Natural killer cell (primary cell): ENCODE measurements at places on chromosomes 13 and 19.
A peak's percentile ranks its signal among the peaks of the same experiment; 100 is the strongest.

DNA sequence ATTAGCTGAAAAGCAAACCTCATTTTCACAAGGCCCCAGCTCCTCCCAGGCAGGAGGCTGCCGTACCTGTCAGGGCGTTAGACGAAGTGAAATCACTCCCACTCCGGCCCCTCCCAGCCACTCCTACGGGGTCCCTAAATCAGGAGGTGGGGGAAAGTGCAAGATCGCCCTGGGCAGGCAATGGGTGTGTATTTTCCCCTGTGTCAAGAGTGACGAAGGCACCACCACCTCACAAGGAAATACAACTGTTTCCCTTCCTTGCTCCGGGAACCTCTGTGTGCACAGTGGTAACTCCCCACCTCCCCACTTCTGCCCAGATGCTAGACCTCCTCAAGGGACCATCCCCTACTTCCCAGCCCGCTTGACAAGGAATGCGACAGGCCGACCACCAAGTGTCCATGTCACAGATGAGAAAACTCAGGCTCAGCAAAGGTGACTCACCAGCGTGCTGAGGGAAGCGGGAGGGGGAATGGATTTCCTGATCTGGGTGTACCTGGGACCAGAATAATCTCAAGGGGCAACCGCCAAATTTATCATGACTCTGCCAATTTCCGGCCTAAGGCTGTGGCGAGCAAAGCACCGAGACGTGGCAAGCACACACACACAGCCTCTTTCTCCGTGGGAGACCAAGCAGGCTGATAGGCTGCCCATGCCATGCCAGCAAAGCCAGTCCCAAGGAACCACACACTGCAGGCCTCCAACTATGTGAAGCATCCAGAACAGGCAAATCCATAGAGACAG, 7.3 kb downstream of the PPP6R1 start:
- DNase-seq, result peak; percentile 40
- peaks cover 98% of the 10 kb centered on the region for H3K4me1 ChIP-seq
- peak overlapping the region; percentile 92 for H3K27ac ChIP-seq
- H3K4me3 ChIP-seq, result no peak overlapping the region

- peak; percentile 74 for DNase-seq
- peaks cover 37% of the 10 kb centered on the region for H3K4me1 ChIP-seq
- H3K27ac ChIP-seq, result no peak overlapping the region
- no peaks in the 10 kb centered on the region for H3K36me3 ChIP-seq
Measured at GRCh38 chr19:16066611-16067104, 9.6 kb upstream of the TPM4 start.

- no peak overlapping the region for H3K4me3 ChIP-seq
- H3K4me1 ChIP-seq, result peaks cover 17% of the 10 kb centered on the region
- no peaks in the 10 kb centered on the region for H3K27me3 ChIP-seq
- H3K36me3 ChIP-seq, result no peaks in the 10 kb centered on the region
- no peak for DNase-seq
Measured at GRCh38 chr19:53552001-53552721, 14.2 kb downstream of the ZNF331 start.

DNA sequence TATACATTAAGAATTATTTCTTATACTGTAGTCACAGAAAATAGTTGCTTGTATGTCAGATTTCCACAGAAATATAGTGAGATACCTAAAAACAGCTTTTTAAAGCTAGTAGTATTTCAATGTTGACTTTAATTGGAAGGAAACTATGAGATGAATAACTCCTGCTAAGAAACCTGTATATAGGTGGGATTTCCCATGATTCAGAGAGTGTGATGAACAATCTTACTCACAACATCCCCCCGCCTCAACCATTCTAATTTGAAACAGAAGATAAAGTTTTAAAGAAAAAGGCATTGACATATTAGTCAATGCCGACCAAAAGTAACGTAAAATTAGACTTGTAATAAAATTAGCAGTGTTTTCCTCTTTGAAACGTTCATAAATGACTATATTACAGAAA, 1.4 kb upstream of the MIR17HG start:
- H3K4me1 ChIP-seq, result peaks cover 8% of the 10 kb centered on the region
- H3K36me3 ChIP-seq, result peaks cover 7% of the 10 kb centered on the region
- H3K27ac ChIP-seq, result no peak overlapping the region
- H3K27me3 ChIP-seq, result no peaks in the 10 kb centered on the region

- DNase-seq, result no peak
- H3K27ac ChIP-seq, result peak overlapping the region; percentile 79
- H3K27me3 ChIP-seq, result no peaks in the 10 kb centered on the region
- no peaks in the 10 kb centered on the region for H3K36me3 ChIP-seq
- peaks cover 83% of the 10 kb centered on the region for H3K4me1 ChIP-seq
- H3K4me3 ChIP-seq, result no peak overlapping the region
Measured at GRCh38 chr13:30145709-30146367, 161.5 kb downstream of the KATNAL1 start.

DNA sequence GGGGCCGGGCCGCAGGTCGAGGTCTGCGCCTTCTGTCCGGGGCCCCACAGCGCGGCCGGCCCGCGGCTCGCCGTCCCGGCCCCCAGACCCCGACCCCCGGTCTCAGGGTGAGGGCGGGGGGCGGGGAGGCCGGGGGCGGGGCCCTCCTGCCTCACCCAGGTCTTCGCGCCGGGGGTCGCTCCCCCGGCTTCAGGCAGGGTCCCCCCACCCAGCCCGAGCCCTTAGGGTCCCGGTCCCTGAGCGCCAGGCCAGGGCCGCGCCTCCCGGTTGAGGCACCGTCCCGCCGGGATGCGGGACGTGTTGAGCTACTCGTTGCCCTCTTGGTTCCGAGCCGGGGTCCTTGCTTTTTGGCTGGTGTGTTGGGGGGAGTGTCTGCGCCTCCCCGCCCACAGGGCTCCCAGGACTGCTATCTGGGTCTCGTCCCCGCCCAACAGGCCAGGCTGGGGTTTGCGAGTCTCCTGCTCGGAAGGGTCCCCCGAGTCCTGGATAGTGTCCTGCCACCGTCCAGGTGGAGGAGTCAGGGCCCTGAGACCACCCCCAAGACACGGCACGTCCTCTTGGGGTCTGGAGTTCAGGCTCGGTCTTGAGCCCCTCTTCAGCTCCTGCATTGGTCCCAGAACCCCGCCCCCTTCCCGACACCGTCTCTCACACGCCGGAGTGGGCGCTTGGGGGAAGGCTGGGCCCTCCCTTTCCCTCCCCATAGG, 452 bp downstream of the PIAS4 start:
- peaks cover 44% of the 10 kb centered on the region for H3K4me1 ChIP-seq
- DNase-seq, result peak; percentile 41
- no peak overlapping the region for H3K27ac ChIP-seq
- H3K27me3 ChIP-seq, result no peaks in the 10 kb centered on the region
- H3K36me3 ChIP-seq, result peaks cover 12% of the 10 kb centered on the region

GRCh38 chr19:31419871-31420445, 70.7 kb upstream of the TSHZ3 start:
- H3K36me3 ChIP-seq, result no peaks in the 10 kb centered on the region
- no peak overlapping the region for H3K4me3 ChIP-seq
- H3K27ac ChIP-seq, result no peak overlapping the region
- no peaks in the 10 kb centered on the region for H3K4me1 ChIP-seq
- no peak for DNase-seq

DNA sequence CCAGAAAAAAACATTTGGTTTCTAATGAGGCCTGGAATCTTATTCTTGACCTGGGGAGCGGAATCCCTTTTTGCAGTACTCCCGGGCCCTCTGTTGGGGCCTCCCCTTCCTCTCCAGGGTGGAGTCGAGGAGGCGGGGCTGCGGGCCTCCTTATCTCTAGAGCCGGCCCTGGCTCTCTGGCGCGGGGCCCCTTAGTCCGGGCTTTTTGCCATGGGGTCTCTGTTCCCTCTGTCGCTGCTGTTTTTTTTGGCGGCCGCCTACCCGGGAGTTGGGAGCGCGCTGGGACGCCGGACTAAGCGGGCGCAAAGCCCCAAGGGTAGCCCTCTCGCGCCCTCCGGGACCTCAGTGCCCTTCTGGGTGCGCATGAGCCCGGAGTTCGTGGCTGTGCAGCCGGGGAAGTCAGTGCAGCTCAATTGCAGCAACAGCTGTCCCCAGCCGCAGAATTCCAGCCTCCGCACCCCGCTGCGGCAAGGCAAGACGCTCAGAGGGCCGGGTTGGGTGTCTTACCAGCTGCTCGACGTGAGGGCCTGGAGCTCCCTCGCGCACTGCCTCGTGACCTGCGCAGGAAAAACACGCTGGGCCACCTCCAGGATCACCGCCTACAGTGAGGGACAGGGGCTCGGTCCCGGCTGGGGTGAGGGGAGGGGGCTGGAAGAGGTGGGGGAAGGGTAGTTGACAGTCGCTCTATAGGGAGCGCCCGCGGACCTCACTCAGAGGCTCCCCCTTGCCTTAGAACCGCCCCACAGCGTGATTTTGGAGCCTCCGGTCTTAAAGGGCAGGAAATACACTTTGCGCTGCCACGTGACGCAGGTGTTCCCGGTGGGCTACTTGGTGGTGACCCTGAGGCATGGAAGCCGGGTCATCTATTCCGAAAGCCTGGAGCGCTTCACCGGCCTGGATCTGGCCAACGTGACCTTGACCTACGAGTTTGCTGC, at the start of gene ICAM4:
Gene ICAM4, plus strand, starts transcription at position 153 of the 935 bp plus-strand sequence. Its CDS starts 58 bp downstream, at position 211.
- H3K36me3 ChIP-seq, result peaks cover 31% of the 10 kb centered on the region
- DNase-seq, result peak; percentile 50
- H3K27me3 ChIP-seq, result peaks cover 39% of the 10 kb centered on the region
- H3K27ac ChIP-seq, result no peak within 1 kb of the TSS
- H3K4me3 ChIP-seq, result no peak within 1 kb of the TSS
- peaks cover 64% of the 10 kb centered on the region for H3K4me1 ChIP-seq

DNA sequence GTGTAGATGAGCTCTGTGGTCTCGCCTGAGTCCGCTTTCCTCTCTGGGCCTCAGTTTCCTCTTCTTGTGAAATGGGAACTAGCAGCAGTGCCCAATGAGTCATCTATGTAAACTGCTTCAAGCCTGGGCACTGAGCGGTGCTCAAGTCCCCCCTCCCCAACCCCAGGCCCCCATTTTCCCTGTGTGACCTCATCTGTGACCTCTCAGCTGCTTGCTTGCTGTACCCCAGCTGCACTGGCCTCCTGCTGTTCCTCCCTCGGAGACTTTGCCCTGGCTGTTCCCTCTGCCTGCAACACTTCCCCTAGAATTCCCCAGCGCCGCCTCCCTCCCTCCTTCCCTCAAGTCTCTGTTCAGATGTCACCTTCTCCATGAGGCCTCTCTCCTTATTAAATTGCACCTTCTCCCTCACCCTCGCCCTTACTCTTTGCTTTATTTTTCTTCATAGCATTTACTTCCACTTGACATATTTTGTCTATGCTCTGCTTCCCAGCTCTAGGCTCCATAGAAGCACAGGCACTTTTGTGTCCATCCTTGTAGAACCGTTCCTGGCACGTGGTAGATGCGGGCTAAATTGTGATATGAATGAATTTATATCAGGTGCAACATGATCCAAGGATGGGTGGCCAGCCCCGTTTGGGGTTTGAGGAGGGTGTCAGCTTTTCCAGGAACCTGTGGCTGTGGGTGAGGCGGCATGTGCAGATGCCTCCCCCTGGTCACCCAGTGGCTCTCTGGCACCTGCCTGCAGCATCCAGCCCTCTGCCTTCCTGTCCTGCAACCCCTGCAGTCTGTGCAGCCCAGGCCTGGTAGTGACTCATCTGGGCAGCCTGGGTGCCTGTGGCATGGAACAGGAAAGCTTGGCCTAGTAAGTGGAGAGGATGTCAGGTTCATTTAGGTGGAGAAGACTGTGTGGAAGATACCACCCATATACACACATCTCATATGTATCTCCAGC, 26.3 kb downstream of the SIPA1L3 start:
- no peak overlapping the region for H3K27ac ChIP-seq
- H3K27me3 ChIP-seq, result no peaks in the 10 kb centered on the region
- DNase-seq, result no peak
- H3K4me1 ChIP-seq, result peaks cover 26% of the 10 kb centered on the region
- H3K4me3 ChIP-seq, result no peak overlapping the region
- no peaks in the 10 kb centered on the region for H3K36me3 ChIP-seq

DNA sequence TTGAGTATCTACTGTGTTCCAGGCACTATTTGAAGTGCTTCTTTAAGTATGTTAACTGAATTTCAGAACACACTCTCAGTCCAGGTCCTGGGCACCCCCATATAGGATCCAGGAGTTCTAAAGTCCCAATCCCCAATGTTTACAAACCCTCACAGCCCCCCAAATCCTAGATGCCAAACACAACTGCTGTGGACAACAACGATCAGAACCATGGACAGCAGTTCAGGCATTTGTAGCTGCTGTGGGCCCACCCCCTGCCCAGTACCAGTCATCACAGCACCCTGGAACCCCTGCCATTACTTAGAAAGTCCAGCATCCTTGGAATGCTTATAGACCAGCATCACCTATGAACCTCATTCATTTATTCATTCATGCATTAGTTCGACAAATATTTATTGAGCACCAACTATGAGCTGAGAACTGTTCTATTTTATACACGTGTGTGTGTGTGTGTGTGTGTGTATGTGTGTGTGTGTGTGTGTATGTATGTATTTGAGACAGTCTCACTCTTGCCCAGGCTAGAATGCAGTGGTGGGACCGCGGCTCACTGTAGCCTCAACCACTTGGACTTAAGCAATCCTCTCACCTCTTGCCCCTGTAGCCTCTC, 19.3 kb upstream of the SDHAF1 start:
- no peak overlapping the region for H3K27ac ChIP-seq
- H3K36me3 ChIP-seq, result no peaks in the 10 kb centered on the region
- no peaks in the 10 kb centered on the region for H3K4me1 ChIP-seq
- no peak overlapping the region for H3K4me3 ChIP-seq
- DNase-seq, result no peak

DNA sequence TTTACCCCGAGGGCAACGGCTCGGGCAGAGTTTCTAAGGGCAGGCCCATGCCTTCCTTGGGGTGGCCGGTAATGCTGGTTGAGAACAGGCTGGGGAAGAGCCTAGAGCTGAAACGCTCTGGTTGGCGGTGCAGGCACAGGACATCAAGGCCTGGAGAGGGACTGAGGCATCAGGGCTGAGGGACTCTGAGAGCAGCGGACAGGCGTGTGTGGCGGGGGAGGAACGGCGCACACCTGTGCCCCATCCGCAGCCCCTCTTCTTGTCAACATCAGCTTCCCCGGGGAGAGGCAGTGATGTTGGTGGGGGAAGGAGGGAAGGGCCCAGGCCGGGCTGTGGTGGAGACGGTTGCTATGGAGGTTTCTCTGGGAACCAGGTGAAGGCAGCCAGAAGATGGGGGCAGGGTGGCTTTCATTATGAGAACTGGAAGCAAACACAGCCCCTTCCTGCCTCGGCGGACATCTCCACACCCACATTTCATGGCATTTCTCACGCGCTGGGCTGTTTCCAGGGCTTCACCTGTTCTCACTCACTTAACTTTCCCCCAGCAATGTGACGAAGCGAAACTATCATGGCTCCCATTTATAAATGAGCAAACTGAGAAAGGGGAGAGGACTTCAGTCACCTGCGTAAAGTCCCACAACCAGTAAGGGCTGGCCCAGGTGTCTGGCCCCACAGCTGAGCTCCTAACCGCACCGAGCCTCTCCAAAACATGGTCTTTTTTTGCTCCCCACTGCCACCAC, 8.2 kb upstream of the ATF5 start:
- H3K27ac ChIP-seq, result no peak overlapping the region
- DNase-seq, result no peak
- H3K4me3 ChIP-seq, result no peak overlapping the region

- H3K27ac ChIP-seq, result no peak overlapping the region
- DNase-seq, result no peak
- no peaks in the 10 kb centered on the region for H3K4me1 ChIP-seq
- H3K27me3 ChIP-seq, result no peaks in the 10 kb centered on the region
Measured at GRCh38 chr19:29893606-29894284, 48.3 kb upstream of the URI1 start.
